ENCODE measurements at places on chromosomes 5 and 9. TPM values are rescaled to one million over a fixed set of nuclear protein-coding genes. Genes with fewer than 3 reads are reported as not detected.

Gene MARCHF11
- not detected for total RNA-seq

Gene NUTM2F
- total RNA-seq = not detected

Gene LHX3
- 0.15 TPM for total RNA-seq

Gene DAPK1
- total RNA-seq = 44.8 TPM

Gene WNT8A
- total RNA-seq = not detected

DNA sequence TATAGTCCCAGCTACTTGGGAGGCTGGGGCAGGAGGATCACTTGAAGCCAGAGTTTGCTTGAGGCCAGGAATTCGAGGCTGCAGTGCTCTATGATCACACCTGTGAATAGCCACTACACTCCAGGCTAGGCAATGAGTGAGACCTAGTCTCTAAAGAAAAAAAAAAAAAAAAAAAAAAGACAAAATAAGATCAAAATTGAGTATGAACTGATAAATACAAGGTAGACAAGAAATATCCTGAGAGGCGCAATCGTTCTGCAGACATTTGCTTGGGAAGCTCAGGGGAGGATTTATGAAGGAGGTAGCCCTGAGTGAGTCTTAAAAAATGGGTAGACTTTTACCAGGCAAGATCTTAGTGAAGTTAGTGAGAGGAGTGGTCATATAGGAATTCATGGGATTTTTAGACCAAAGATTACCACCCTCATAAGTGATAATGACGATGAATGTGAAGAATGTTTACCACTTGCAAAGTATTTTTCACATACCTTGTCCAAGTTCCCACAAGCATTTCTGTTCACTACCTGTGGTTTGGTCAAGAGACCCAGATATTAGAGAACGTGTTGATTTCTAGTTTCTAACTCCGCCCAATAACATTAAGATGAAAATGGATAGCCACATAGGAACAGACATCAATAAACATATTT is 4.4 kb downstream of the PDCD1LG2 start:
- no peaks in the 10 kb centered on the region for H3K36me3 ChIP-seq
- peaks cover 8% of the 10 kb centered on the region for H3K4me1 ChIP-seq
- H3K27me3 ChIP-seq = no peaks in the 10 kb centered on the region
- H3K4me3 ChIP-seq = no peak overlapping the region
- DNase-seq = no peak

GRCh38 chr5:165874851-165875250 is 2369.4 kb downstream of the MAT2B start:
- DNase-seq = no peak
- no peaks in the 10 kb centered on the region for H3K27me3 ChIP-seq
- no peak overlapping the region for H3K4me3 ChIP-seq

GRCh38 chr5:989961-990530 is 18.6 kb upstream of the NKD2 start:
- no peaks in the 10 kb centered on the region for H3K36me3 ChIP-seq
- H3K27me3 ChIP-seq = no peaks in the 10 kb centered on the region
- H3K4me3 ChIP-seq = no peak overlapping the region

GRCh38 chr5:108686676-108687075 is 61.0 kb upstream of the FER start:
- H3K4me1 ChIP-seq = no peaks in the 10 kb centered on the region
- H3K36me3 ChIP-seq = no peaks in the 10 kb centered on the region
- DNase-seq = no peak
- no peak overlapping the region for H3K27ac ChIP-seq
- no peaks in the 10 kb centered on the region for H3K27me3 ChIP-seq

GRCh38 chr5:125302577-125302976 is 556.1 kb upstream of the ZNF608 start:
- no peak overlapping the region for H3K4me3 ChIP-seq
- no peaks in the 10 kb centered on the region for H3K27me3 ChIP-seq
- H3K4me1 ChIP-seq = no peaks in the 10 kb centered on the region
- DNase-seq = no peak

- H3K27ac ChIP-seq = no peak overlapping the region
- H3K4me1 ChIP-seq = no peaks in the 10 kb centered on the region
- no peaks in the 10 kb centered on the region for H3K36me3 ChIP-seq
- H3K27me3 ChIP-seq = no peaks in the 10 kb centered on the region
These were observed 16.9 kb upstream of the FREM1 start for GRCh38 chr9:14926941-14927624.

DNA sequence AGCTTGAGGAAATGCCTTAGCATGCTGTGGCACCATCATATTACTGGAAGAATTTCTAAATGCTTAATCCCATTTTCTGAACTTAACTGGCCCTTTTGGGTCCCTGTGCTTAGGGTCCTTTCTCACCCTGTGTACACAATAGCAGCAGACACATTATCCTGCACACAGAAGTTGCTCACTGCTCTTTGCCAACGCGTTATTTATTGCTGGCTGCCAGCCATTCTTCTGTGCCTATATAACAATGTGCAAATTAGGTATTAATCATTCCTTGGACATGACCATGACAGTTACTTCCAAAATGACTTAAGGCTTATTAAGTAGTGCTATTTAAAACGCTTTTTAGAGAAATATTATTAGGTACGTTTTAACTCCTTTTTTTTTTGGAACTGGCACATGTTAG is 134.7 kb downstream of the FBN2 start:
- DNase-seq = no peak
- no peak overlapping the region for H3K27ac ChIP-seq
- no peak overlapping the region for H3K4me3 ChIP-seq
- H3K27me3 ChIP-seq = no peaks in the 10 kb centered on the region

GRCh38 chr5:139126711-139127111 is 71.5 kb downstream of the SIL1 start:
- DNase-seq = no peak
- H3K36me3 ChIP-seq = no peaks in the 10 kb centered on the region
- no peak overlapping the region for H3K27ac ChIP-seq
- H3K27me3 ChIP-seq = no peaks in the 10 kb centered on the region
- H3K4me3 ChIP-seq = no peak overlapping the region

DNA sequence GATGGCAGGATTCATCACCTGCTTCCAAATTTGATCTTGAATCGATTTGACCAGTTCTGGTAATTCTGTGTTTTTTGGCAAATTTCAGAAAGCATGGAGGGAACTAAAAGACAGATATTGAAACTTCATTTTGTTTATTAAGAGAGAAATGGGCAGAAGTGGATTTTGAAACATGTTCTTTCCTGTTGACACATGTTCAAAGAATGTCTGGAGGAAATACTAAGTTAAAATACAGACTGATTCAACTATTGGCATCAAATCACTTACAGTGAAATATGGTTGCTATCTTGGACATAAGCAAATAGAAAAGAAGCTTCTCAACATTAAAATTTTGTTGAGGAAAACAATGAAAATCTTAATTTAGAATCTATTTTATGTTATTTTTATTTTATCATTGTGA is 19.3 kb upstream of the GZMK start:
- H3K4me1 ChIP-seq = no peaks in the 10 kb centered on the region
- no peak for DNase-seq
- no peaks in the 10 kb centered on the region for H3K27me3 ChIP-seq
- no peak overlapping the region for H3K4me3 ChIP-seq
- no peak overlapping the region for H3K27ac ChIP-seq

- H3K36me3 ChIP-seq = no peaks in the 10 kb centered on the region
- H3K27ac ChIP-seq = no peak overlapping the region
- H3K27me3 ChIP-seq = no peaks in the 10 kb centered on the region
- no peaks in the 10 kb centered on the region for H3K4me1 ChIP-seq
These were observed 77.8 kb upstream of the SLC1A3 start for GRCh38 chr5:36528588-36528987.

DNA sequence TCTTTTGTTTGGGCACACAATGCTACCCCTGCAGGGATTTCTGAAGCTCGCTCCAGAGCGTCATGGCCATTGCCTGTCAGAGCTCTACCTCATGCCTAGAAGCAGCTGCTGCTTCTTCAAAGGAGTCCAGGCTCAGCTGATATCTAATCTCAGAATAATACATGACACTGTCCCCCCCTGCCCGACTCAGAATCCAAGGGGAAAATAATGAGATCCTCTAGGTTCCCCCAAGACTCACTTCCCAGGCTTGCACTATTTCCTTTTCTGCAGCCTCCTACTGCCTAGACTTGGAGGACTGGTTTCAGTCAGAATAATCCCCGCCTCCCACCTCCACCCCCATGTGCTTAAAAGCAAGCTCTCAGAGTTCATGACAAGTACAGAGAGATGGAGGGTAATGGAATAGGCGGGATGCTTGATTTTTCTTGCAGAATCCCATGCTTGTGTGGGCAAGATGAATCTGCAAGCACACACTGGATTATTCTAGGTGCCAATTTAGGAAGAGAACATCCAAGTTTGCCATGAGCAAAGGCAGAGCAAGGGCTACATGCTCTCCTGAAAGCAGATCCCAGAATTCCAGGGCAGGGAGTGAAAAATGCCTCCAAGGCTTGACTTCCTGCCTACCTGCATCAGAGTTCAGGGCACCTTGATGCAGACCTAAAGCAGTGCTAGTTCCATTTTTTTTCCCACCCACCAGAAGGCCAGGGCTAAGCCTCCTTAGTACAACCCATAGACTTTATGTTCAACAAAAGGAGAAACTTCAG is 97.4 kb upstream of the IFNK start:
- no peak overlapping the region for H3K4me3 ChIP-seq
- no peaks in the 10 kb centered on the region for H3K36me3 ChIP-seq
- no peaks in the 10 kb centered on the region for H3K4me1 ChIP-seq
- DNase-seq = no peak

DNA sequence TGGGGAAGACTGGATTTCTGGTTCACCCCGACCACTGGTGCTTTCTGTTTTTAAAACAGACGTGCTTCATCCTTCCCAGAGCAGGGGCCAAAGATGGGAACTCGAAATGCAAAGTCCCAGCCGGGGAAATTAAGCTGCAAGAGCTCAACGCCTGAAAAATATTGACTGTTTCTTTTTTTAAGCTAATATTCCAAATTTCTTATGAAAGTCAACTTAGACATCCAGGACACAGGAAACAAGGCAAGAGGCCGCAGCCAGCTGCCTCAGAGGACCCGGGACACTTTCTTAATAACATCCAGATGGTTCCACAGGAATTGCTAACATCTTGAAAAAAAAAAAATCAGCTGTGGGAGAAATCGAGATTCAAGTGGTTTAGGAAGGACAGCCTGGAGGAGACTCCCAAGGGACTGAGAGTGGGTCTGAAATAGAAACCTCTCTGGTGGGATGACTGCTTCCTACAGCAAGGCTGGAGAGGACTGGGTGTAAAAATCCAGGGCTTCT is 144.9 kb downstream of the FGF1 start:
- H3K27ac ChIP-seq = no peak overlapping the region
- H3K4me3 ChIP-seq = no peak overlapping the region
- no peaks in the 10 kb centered on the region for H3K4me1 ChIP-seq
- DNase-seq = no peak
- H3K27me3 ChIP-seq = no peaks in the 10 kb centered on the region

DNA sequence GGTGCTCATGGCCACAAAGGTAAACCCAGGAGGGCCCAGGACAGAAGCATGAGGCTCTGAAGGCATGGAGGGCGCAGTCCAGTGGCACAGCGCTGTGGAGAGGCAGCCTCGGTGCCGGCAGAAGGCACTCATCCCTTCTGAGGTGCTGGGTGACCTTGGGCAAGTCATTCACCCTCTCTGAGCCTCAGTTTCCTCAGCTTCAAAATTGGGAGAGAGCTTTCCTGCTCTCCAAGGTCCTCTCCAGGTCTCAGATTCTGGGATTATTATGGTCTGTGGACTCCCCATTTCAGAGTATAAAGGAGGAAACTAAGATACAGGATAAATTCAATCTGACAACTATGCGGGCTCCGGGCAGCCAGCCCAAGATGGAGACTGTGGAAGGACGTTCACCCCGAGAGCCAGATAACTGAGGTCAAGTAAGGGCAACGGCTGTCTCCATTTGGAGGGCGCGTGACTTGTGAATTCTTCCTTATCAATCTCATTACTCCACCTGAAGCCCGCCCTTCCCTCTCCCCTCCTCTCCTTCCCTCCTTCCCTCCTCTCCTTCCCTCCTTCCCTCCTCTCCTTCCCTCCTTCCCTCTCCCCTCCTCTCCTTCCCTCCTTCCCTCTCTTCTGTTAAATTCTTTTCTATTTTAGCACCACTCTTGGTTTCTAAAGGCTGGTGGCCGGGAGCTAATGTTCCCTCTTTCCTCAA is 58.1 kb downstream of the LRSAM1 start:
- DNase-seq = no peak
- no peaks in the 10 kb centered on the region for H3K27me3 ChIP-seq
- no peak overlapping the region for H3K4me3 ChIP-seq
- no peaks in the 10 kb centered on the region for H3K4me1 ChIP-seq
- H3K36me3 ChIP-seq = no peaks in the 10 kb centered on the region

GRCh38 chr5:176619203-176619568 is 9.2 kb upstream of the GPRIN1 start:
- H3K4me3 ChIP-seq = peak overlapping the region; percentile 13
- H3K36me3 ChIP-seq = no peaks in the 10 kb centered on the region
- H3K4me1 ChIP-seq = peaks cover 14% of the 10 kb centered on the region
- peak; percentile 60 for DNase-seq
- no peak overlapping the region for H3K27ac ChIP-seq

DNA sequence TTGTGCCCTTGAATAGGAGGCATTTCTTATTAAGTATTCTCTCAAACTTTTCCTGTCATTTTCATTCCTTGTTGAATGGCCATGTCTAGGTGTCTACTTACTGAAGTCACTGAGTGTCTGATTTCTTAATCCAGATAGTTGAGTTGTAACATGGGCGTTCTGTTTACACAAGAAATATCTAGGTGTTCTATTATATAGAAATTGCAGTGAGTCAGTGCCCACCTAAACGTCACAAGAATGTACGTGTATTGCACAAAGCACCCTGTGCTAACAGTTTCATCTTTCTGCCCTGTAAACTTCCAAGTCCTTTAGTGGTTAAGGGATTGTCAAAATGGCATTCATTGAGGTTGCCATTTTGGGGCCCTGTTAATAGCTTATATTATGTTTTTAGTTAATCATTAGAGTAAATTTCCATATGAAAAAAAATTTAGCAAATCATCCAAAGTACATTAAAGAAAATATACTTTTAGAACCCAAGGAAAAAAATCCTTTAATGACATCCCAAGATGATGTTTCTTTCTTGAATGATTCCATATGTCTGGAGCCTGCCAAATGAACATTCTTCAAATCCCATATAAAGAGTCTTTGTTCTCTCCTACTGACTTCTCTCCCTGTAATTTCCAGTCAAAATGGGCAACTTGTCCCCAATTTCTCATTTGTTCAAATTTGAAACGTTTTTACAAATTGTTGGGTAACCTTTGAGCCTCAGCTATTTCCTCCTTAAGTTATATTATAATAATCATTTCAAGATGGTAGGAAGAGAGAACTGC is 114.2 kb downstream of the GOLPH3 start:
- H3K27ac ChIP-seq = no peak overlapping the region
- no peak for DNase-seq
- H3K4me3 ChIP-seq = no peak overlapping the region
- H3K4me1 ChIP-seq = no peaks in the 10 kb centered on the region
- no peaks in the 10 kb centered on the region for H3K27me3 ChIP-seq
- H3K36me3 ChIP-seq = no peaks in the 10 kb centered on the region

- no peaks in the 10 kb centered on the region for H3K36me3 ChIP-seq
- H3K27me3 ChIP-seq = no peaks in the 10 kb centered on the region
- no peak for DNase-seq
- H3K4me1 ChIP-seq = no peaks in the 10 kb centered on the region
These were observed 20.6 kb upstream of the GPR150 start for GRCh38 chr5:95599252-95599651.
